ENCODE measurements at places on chromosomes 11 and 22.
A peak's percentile ranks its signal among the peaks of the same experiment; 100 is the strongest.

GRCh38 chr22:20625270-20625669 lies 117.9 kb downstream of the MED15 start:
- DNase-seq = no peak

DNA sequence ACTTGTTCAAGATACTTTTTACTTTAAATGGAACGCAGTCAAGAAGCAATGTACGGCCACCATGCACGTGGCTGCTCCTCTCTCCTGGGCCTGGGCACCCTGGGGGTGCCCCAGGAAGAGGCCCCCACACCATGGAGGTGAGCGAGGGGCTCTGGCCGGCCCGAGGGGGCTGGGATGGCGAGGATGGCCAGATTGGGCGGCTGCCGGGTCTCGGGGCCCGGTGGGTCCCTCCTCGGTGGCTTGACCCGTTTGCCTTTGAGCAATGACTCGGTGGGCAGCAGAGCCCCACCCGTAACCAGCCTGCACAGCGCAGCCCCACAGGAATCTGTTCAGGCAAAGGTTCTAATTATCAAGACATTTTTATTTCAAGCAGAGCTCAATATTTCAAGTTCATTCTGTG lies 167.4 kb downstream of the BRD1 start:
- no peak for DNase-seq

DNA sequence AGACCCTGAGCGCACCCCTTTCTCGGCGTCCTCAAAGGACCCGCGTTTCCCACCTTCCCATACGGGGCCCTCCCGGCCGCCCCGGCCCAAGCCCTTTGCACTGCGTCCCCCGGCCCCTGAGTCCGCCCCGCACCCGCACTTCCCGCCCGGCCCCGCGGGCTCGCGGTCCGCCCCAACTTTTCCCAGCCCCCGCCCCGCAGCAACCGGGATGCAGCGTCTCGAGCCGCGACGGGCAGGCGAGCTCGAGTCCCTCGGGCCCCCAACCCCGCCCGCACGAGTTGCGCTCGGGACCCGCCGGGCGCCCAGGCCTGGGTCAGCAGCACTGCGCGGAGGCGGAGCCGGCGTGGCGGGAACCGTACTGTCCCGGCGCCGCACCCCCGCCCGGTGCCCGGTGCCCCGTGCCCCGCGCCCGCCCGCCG lies 371 bp downstream of the SMCO4 start:
- DNase-seq = peak; percentile 38

GRCh38 chr11:131734871-131735270 lies 364.5 kb downstream of the NTM start:
- no peak for DNase-seq

GRCh38 chr11:62142921-62143320 lies 19.1 kb downstream of the INCENP start:
- DNase-seq = peak; percentile 89

GRCh38 chr11:88508418-88508758 lies 170.9 kb upstream of the CTSC start:
- DNase-seq = peak; percentile 23

DNA sequence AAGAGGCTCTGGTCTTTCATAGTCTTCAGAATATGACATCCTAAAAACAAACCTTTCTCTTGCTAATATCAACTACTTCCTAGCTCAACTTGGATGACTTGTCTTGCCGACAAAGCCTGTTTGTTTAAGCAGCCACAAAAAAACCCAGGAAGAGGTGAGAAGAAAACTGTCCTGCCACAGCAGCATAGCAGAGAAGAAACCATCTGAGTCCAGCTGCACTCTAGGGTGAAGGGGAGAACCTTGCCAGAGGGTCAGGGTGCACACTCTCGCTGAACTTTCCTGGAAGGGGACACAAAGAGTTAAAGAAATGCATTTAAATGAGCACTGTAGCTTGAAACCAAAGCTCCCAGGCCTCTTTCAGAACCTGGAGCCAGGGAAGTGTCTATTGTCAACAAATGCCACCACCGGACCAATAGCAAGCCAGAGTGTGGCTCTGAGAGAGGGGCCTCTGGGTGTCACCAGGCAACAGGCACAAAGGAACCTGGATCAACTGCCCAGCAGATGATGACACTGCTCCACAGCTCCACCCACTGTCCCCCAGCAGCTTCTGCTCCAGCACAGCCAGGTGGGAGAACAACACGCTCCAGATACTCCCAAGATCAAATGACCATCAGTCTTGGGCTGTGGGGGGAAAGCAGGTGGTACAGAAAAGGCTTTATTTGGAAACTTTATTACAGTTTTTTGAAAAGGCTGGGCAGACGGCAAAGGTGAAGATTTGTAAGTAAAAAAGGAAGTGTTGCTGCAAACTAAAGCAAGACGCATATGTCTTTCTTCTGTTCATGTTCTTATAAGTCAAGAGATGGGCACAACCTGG lies 105.7 kb downstream of the RASSF10 start:
- DNase-seq = peak; percentile 39

GRCh38 chr11:73326929-73327811 lies 19.1 kb downstream of the ARHGEF17 start:
- DNase-seq = no peak

GRCh38 chr11:74680703-74681531 lies 50.3 kb downstream of the CHRDL2 start:
- no peak for DNase-seq

DNA sequence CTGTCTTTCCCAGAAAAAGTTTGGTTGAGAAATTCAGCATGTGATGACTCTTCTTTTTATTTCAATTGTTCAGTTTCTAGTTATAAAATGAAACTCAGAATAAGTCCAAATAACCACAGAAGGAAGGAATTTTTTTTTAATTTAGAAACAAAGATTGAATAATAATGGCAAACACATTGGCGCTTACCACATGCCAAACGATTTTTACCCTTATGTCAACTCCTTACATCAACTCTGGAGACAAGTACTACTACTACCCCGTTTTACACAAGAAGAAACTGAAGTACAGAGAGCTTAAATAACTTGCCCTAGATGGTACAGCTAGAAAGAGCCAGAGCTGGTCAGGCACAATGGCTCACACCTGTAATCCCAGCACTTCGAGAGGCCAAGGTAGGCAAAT lies 52.4 kb downstream of the AHNAK start:
- no peak for DNase-seq

- DNase-seq = no peak
These were observed 29.2 kb downstream of the SGSM3 start for GRCh38 chr22:40399621-40400020.

GRCh38 chr22:38935023-38935422 lies 22.4 kb upstream of the APOBEC3A start:
- no peak for DNase-seq

DNA sequence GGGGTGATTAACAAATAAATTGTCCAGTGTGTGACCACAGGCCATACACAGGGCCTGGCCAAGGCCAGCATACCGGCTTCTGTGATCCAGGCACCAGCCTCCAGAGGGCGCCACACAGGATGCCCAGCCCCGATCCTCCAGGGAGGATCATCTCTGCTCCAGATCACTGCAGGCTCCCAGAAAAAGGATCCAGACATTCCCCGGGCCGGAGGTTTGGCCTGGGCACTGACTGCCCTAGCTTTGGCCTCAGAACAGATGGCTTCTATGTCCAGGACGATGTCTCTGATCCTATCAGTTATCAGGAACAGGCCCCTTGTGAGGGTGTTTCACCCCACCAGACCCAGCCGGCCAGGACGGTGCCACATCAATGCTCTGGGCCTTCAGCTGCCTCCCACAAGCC lies 74.5 kb upstream of the LMO1 start:
- DNase-seq = no peak

DNA sequence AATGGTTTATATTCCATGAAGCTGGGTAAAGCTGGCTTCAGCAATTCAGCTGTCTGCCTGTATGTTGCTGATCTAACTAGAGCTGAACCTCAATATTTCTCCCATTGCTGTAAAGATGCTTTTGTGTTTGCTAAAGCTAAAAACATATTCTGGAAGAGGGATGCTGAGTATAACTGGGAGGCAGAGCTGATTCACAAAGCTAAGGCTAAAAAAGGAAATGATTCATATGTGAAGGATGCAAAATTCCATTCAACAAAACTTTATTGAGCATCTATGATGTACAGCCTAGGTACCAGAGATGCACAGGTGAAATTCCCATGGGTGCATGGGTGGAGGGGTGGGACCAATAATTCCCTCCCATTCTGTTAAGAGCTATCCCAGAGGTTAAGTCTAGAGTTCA lies 193.9 kb downstream of the KIF18A start:
- no peak for DNase-seq

DNA sequence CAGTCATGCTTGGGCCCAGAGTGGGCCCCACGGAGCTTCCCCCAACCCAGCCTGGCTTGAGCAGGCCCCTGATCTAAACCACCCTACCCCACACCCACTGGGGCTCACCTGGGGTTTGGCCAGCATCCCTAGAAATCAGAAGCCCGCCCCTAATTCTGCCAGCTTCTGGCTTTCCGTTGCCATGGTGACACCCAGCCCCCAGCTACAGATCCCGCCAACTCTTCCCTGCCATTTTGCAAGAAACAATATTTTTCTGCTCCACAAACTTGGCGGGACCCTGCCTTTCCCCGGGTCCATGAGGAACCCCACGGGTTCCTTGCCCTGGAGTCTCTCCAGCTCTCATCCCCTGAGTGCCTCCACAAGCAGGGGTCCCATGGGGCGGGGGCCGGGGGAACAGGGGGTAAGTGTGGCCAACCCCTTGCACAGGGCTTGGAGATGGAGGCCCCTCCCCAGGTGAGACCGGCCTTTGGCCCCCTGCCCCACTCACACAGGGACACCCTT lies 90.0 kb downstream of the CDKN1C start:
- no peak for DNase-seq

- no peak for DNase-seq
These were observed 132.5 kb upstream of the KIRREL3 start for GRCh38 chr11:127133061-127133460.

- no peak for DNase-seq
These were observed 165.7 kb downstream of the ST3GAL4 start for GRCh38 chr11:126521196-126521595.

- no peak for DNase-seq
These were observed 168.5 kb downstream of the ARHGAP42 start for GRCh38 chr11:100855466-100856067.

- no peak for DNase-seq
These were observed 152.0 kb downstream of the LRRC4C start for GRCh38 chr11:41307296-41308080.

GRCh38 chr11:1922481-1923081 lies 3.1 kb downstream of the TNNT3 start:
- DNase-seq = no peak

- DNase-seq = no peak
These were observed 103.1 kb downstream of the TSPAN18 start for GRCh38 chr11:44829838-44830237.

DNA sequence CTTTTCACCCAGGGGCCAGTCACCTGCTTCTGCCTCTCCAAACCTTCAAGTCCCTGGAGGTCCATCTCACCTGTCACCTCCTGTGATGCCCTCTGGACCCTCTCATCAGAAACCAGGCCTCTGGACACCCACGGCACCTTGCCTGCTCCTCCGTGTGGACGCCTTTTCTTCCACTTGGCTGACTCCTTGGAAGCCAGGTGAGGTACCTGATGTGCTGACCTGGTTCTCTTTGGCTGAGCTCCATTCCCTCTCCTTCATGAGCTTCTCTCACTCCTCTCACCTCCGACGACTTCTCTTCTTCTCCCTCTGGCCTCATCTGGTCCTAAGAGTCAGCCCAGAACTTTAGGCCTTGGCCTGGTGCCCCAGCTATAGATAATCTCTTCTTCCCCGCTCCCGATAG lies 99.3 kb downstream of the CEP164 start:
- no peak for DNase-seq

GRCh38 chr22:27267145-27267544 lies 534.4 kb downstream of the MN1 start:
- DNase-seq = no peak

DNA sequence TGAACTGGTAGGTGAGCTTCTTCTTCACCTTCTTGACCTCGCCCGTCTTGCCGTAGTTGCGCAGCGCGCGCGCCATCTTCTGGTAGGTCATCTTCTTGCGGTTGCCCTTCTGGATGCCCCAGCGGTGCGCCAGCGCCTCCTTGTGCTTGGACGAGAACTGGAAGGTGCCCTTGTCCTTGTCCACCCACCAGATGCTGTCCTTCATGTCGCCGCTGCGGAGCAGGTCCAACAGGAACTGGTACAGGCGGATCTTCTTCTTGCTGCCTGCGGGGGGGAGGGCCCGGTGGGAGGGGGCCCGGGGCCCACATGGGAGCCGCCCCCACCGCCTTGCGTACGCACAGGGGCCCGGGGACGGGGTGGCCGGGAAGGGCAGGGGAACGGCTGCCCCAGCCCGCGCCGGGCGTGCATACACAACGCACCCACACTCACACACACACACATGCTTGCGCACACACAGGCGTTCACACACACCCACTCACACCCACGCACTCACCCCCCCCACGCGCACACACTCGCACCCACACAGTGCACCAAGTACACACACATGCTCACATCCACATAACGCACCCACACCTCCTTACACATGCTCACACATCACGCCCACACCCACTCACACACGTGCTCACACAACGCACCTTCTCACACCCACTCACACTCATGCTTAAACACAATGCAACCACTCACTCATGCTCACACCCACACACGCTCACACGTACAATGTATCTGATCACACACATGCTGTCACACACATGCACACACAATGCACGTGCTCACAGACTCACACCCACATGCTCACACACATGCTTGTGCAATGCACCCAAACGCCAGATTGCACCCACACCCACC lies 3.0 kb upstream of the MYBPC3 start:
- peak; percentile 81 for DNase-seq

DNA sequence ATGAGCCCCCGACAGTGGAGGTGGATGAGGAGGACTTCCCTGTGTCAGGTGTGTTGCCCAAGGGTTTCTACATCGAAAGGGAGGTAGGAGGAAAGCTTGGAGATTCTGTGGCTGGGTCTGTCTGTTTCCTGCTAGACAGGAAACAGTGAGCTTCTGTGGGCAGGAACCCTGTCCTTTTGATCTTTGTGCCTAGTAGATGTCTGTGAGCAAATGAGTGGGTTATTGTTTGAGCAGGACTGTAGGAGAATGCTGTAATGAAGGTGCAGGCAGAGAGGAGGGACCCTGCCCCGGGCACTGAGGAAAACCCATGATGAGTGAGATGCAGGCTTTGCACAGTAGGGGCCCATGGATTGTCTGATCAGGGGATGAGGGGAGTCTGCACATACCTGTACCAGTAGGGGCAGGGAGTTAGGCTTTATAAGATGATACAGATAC lies 14.0 kb downstream of the USP35 start:
- no peak for DNase-seq

- DNase-seq = no peak
These were observed 168.1 kb downstream of the ADAMTS15 start for GRCh38 chr11:130616573-130616972.

DNA sequence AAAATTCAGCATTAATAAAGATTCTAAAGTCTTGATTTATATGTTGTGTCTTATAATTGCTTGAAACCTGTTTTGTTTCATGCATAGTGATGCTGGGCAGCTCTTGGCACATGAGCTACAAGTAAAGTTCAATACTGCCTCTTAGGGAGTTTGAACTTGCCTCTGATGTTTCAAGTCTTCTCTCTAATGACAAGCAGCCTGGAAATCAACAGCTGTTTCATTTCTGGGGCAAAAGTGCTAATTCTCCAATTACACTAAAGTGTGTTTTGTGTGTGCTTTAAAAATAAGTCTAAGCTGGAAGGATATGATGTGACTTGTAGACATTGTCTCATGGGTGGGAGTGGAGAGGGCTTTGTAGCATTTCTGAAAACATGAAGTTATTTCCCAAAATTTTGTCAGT lies 23.7 kb upstream of the SESN3 start:
- no peak for DNase-seq

GRCh38 chr11:83222499-83222898 lies 29.0 kb downstream of the ANKRD42 start:
- no peak for DNase-seq
